ENCODE measurements at places on chromosomes 4 and X. TPM values are rescaled to one million over a fixed set of nuclear protein-coding genes. Genes with fewer than 3 reads are reported as not detected.

Gene LNX1
- total RNA-seq: 4.4 TPM

DNA sequence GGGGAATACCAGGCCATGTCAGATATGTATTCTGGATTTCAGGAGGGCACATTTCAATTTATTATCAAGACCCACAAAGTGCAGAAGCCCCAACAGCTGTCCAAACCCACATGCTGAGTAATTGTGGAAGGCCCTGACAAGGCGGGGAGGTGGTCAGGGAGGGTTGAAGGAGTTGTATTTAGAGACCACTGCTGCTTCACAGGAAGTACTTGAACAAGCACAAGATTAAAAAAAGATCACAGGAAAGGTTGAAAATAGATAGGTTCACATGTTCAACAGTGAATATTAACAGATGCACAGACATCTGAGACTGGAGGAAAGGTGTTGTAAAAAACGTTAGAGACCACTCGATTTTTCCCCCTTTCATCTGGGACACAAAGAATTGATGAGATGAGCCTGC, 17.9 kb downstream of the ATP8A1 start:
- H3K27ac ChIP-seq: no peak overlapping the region
- H3K36me3 ChIP-seq: no peaks in the 10 kb centered on the region
- DNase-seq: no peak
- H3K27me3 ChIP-seq: no peaks in the 10 kb centered on the region
- no peak overlapping the region for H3K4me3 ChIP-seq
- peaks cover 24% of the 10 kb centered on the region for H3K4me1 ChIP-seq

- H3K4me3 ChIP-seq: no peak overlapping the region
Observed at GRCh38 chrX:125333583-125333982, 13.9 kb downstream of the TEX13C start.

DNA sequence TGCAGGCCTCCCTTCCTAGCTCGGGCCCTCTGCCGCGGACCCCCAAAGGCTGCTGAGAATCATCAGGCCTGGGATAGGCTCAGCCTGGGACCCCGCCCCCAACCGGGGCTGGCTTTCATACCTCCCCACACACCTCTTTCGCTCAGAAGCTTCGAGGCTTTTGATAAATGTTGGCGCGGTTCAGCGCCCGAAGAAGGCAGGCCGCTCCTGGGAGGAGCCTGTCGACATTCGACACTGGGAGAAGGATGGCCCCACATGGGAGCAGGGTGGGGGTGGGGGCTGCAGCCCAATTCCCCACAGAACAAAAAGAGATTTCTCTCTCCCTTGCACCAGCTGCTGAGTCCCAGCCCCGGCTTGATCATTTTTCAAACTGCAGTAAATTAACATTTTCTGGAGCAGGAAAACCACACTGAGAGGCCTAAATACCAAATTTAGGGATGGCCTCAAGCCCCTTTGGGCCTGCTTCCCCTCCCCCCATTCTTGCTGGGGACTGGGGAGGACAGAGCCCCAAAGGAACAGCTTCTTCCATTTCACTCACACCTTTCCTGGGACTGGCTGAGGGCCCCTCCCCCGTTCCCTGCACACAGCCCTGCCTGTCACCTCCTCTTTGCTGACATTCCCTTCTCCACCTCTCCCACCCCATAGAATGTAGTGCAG, 112.9 kb upstream of the PJA1 start:
- no peak overlapping the region for H3K4me3 ChIP-seq
- no peaks in the 10 kb centered on the region for H3K27me3 ChIP-seq
- DNase-seq: peak; percentile 76

- H3K4me1 ChIP-seq: no peaks in the 10 kb centered on the region
- no peak overlapping the region for H3K4me3 ChIP-seq
- peaks cover 45% of the 10 kb centered on the region for H3K27me3 ChIP-seq
- DNase-seq: no peak
Observed at GRCh38 chr4:1176398-1177273, 4.3 kb upstream of the SPON2 start.
